ENCODE measurements at places on chromosomes 3 and 15. TPM values are rescaled to one million over a fixed set of nuclear protein-coding genes. Genes with fewer than 3 reads are reported as not detected.

NDUFAF3 gene
- 275 TPM for total RNA-seq

PPP2R3A gene
- 8.5 TPM for total RNA-seq

MESP2 gene
- total RNA-seq = 2.0 TPM

ESYT3 gene
- not detected for total RNA-seq
